Bladder microvascular endothelial cell (primary cell): ENCODE measurements at places on chromosomes 12 and 14. TPM values are rescaled to one million over a fixed set of nuclear protein-coding genes. Genes with fewer than 3 reads are reported as not detected.

The RIN3 gene
- 4.5 and 11.3 TPM in 2 replicates for total RNA-seq

The RASAL1 gene
- total RNA-seq, result not detected in 2 replicates

The KRT85 gene
- total RNA-seq, result not detected in 2 replicates

The CLEC14A gene
- total RNA-seq, result 122 and 339 TPM in 2 replicates

The HSPB8 gene
- total RNA-seq, result 1.1 and 1.9 TPM in 2 replicates

The DLK1 gene
- total RNA-seq, result not detected in 2 replicates

The MFAP5 gene
- 0.13 and 0.32 TPM in 2 replicates for total RNA-seq

The GLT8D2 gene
- 0.32 and 1.4 TPM in 2 replicates for total RNA-seq

The KRT82 gene
- not detected in 2 replicates for total RNA-seq

The KRT71 gene
- total RNA-seq, result not detected in 2 replicates

The FOXG1 gene
- not detected in 2 replicates for total RNA-seq

The PLEKHG7 gene
- not detected in 2 replicates for total RNA-seq

The BORCS5 gene
- 5.5 and 6.9 TPM in 2 replicates for total RNA-seq

The SMIM41 gene
- total RNA-seq, result under 0.01 and 0.13 TPM in 2 replicates

The CCDC60 gene
- not detected in 2 replicates for total RNA-seq

The EPYC gene
- total RNA-seq, result not detected in 2 replicates

The FGF23 gene
- not detected in 2 replicates for total RNA-seq

The RAB2B gene
- 20.1 and 45.2 TPM in 2 replicates for total RNA-seq

The TMEM30B gene
- total RNA-seq, result under 0.01 and 0.19 TPM in 2 replicates
